ENCODE measurements at places on chromosomes 6 and 20. TPM values are rescaled to one million over a fixed set of nuclear protein-coding genes. Genes with fewer than 3 reads are reported as not detected.
A peak's percentile ranks its signal among the peaks of the same experiment; 100 is the strongest.

Gene RAB22A
- 21.1 TPM for total RNA-seq

DNA sequence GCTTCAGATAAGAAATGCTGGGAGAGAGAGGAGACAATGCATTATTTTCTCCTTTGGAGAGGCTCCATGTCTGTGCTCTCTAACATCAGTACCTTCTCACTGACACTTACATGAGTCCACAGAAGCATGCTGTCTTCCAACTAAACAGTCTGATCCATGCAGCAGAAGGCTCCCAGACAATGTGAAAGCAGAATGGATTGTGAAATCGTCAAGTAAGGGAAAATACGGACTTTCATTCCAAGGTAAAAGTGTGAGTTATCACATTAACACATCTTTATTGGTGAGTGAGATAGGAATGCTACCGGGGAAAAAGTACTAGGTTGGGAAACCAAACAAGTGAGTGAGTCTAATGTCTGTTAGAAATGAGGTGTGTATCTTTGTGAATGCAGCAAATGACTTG, 167.6 kb upstream of the KCNK16 start:
- no peak for DNase-seq

- no peak for DNase-seq
Observed at GRCh38 chr6:14730654-14731053, 515.2 kb upstream of the JARID2 start.

Gene GCM1
- total RNA-seq, result not detected

Gene PRSS35
- total RNA-seq, result 0.10 TPM

Gene TTLL9
- total RNA-seq, result 2.1 TPM

GRCh38 chr6:89148016-89148750, 2.3 kb downstream of the PM20D2 start:
- no peak for DNase-seq

Gene ECT2L
- not detected for total RNA-seq

GRCh38 chr6:35219683-35220326, 6.0 kb downstream of the SCUBE3 start:
- DNase-seq, result no peak

Gene KIAA1586
- 21.2 TPM for total RNA-seq

DNA sequence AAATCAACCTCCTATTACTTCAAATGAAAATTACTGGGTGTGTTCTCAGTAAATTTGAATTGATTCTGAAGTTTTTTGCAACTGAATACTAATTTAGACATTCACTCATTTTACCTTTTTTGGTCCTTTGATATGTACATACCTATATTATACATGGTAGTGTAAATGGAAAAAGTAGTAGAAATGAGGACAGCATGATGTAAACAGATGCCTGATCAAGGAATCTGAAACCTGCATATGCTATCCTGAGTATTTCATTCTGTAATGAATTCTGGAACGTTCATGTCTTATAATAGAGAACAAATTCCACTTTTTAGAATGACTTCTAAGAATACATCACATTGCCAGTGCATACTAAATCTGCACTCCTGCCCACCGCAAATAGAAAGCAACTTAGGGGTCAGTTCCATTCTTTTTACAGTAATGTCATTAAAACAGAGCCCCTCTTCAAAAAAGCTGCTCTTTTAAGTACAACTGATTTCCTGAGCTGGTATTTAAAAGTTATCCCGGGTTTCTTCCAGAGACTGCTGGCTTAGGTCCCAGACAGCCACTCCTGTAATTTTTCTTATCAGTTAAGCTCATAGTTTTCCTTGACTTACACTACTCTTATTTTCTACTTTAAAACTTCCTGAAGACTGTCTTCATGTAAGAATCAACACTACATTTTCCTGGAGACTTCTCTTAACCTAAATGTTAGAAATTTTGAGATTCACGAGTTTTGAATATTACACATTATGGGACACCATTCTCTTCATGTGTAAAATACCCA, 48.4 kb downstream of the MAP3K7 start:
- DNase-seq, result no peak

Gene ERVFRD-1
- not detected for total RNA-seq

- DNase-seq, result peak; percentile 18
Observed at GRCh38 chr6:31042806-31043205, 32.5 kb downstream of the MUC22 start.

GRCh38 chr6:138800377-138801150, 4.7 kb downstream of the ECT2L start:
- no peak for DNase-seq

GRCh38 chr6:88380083-88380482, 213.9 kb upstream of the CNR1 start:
- no peak for DNase-seq

Gene SIM1
- total RNA-seq, result not detected

Gene MYH7B
- 0.59 TPM for total RNA-seq

DNA sequence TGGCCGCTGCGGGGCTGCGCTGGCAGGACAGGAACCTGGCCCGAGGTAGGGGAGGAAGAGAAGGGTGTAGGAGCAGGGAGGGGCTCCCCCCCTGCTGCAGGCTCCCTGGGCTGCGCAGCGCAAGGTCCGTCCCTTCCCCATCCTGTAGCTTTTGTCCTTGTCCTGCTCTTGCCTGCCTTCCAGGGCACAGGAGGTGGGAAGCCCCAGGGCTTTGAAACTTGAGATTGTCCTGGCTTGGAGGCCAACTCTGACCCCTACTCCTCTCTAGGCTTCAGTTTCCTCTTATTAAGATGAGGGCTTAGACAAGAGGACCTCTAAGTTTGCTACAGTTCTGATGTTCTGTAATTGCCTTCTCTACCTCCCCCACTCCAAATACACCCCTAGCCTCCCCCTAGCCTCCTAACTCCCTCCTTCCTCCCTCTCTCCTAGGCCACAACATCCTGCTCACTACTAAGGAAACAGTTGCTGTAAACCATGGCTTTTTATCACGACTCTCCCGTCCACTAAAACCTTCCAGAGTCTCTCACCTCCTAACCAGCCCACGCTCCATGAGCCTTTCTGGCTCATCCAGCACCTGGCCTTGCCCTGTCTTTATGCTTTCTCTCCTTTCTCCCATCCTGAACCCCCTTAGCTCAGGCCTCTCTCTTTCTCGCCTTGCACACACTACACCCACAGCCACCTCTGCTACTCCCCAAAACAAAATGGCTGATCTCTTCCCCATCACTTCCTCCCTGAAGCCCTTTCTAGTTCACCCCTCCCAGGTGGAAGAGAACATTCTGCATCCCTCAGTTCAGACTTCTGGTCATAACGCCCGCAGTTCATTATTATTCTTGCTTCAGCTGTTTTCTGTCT, 10.2 kb downstream of the UNC5CL start:
- no peak for DNase-seq

Gene SNAI1
- 8.8 TPM for total RNA-seq

Gene EPPIN
- total RNA-seq, result not detected

- no peak for DNase-seq
Observed at GRCh38 chr6:54903884-54904283, 57.3 kb downstream of the FAM83B start.

GRCh38 chr20:1177680-1178079, 7.1 kb downstream of the TMEM74B start:
- DNase-seq, result no peak

DNA sequence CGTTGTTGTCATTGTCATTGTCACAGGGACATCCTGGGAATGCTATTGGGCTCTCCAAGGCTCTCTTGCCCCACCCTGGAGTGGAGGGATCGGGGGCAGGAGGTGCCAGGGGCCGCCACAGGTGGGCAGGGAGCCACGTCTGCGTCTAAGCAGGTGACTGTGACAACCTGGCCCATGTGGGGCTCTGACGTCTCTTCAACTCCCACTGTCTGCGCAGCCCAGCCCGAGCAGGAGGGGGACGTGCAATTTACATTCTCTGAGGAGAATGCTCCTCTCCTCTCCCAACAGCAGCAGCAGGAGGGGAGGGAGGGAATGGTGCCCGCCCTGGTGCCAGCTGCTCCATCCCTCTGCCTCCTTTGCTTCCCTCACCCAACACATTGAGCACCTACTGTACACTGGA, 50.1 kb downstream of the GRM4 start:
- DNase-seq, result no peak

GRCh38 chr20:19347943-19348456, 135.6 kb downstream of the SLC24A3 start:
- DNase-seq, result no peak

Gene KHDC1L
- not detected for total RNA-seq

Data from Panc1 (cell line).